ENCODE measurements at places on chromosomes 5 and 9.

GRCh38 chr9:135770203-135770535 lies 68.2 kb downstream of the KCNT1 start:
- DNase-seq: no peak

DNA sequence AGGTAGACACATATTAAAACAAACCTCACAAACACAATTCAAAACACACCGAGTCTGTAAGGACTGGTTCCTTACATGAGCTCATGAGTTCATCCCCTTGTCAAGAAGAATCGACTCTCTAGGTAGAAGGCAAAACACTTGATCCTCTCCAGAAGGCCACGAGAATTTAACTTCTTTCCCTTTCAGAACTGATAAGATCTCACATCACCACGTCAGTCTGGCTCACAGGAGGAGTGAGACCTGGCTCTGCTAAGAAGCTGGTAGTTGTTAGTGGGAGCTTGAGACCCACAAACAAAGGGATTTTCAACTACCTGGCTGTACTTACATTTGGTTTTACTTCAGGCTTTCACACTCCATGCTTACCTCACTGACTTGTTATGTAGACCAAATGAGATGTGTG lies 459.2 kb downstream of the ARHGEF28 start:
- no peak for DNase-seq

- no peak for DNase-seq
These were observed 2.3 kb downstream of the SUSD3 start for GRCh38 chr9:93060746-93061259.

- no peak for DNase-seq
These were observed 119.2 kb upstream of the CXCL14 start for GRCh38 chr5:135697959-135698345.

GRCh38 chr9:99071313-99072039 lies 33.4 kb upstream of the TGFBR1 start:
- DNase-seq: no peak

GRCh38 chr5:72252574-72253155 lies 67.4 kb downstream of the MRPS27 start:
- no peak for DNase-seq

DNA sequence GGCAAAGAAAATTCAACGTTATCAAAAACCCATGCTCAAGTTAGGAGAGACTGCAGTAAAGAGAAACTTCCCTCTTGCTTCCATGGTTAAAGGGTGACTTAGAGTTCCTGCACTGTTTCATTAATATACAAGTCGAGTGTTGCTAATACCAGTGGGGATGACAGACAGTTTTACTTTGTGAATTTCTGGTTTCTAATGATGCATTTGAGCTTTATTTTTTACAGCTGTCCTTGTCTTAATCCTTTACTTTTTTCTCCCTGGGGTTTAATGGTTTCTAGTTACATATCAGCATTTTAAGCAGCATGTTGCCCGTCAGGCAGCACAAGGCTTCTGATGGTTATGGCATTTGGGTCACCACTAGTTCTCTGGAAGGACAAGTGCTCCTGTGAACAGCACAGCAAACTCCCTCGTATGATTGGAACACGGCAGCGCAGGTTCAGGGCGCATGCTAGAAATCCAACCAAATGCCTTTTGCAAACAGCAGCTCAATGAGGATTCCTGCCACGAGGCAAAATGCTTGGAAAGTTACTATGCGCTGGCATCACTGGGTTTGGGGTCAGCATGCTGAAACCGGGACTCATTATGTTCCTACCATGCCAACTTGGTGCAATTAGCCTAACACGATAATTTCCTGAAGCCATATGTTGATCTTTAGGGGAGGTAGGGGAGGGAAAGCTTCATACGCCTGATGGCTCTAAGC lies 463.8 kb downstream of the BNC2 start:
- DNase-seq: no peak

DNA sequence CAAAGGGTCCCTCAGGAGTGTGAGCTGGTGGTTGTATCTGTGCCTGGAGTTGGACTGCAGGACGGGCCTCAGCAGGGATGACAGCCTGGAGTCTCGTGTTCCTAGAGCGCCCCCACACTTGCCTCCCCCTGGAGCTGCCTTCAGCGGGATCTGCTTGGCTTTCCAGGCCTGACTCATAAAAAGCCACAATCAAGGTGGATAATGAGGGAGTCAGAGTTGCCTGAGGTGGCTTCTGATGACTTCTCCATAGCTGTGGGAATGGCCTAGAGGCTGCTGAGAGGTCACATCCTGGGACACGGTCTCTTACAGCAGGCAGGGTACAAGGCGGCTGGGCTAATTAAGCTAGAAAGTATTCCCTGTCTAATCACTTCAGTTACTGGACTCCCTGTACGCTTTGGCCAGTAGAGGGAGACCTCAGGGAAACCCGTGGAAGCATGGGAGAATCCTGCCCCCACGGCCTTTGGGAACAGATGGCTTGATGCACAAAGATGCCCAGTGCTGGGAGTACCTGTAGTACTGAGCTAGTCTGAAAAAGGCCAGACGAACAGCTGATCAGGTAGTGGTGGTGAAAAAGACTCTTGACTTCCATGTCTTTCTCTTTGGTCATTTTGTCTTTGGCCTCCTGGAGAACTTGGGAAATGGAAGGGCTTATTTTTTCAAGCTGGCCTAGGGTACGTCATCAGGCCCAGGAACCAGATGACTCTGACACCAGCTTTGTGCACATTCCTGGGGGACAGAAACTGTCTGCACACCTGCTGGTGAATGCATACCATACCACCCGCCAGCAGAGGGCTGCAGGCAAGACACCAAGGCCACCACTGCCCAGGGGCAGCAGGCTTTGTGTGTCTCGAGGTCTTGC lies 16.1 kb upstream of the FRRS1L start:
- DNase-seq: no peak

DNA sequence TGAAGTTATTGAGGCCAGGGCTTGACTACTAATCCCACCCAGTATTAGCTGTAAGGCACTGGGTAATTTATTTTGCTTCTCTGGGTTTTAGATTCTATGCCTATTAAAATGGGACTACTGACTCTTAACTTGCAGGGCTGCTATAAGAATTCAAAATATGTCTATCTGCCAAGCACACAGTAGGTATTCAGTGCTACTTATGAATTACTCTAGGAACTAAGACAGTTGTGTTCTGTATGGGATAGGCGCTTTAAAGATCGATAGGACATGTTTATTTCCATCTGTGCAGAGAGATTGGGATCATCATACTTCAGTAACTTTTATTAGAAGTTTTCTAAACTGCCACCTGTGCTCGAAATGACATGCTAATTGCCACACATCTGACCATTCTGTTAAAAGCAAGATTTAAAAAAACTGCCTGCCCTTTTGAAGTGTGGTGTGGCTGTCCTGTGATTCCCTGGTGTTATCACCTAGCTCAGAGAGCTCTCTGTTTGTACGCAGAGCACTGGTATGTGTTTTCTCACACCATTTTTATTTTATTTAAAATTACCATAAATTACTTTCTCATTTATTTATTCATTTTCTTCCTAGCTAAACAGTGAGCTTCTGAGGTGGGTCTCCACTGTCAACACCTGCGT lies 58.7 kb downstream of the FYB1 start:
- DNase-seq: no peak

GRCh38 chr5:167557359-167557758 lies 734.1 kb upstream of the WWC1 start:
- no peak for DNase-seq

GRCh38 chr5:55176176-55176818 lies 3.3 kb upstream of the CDC20B start:
- no peak for DNase-seq

GRCh38 chr9:33440204-33440603 lies 7.2 kb downstream of the AQP3 start:
- no peak for DNase-seq

DNA sequence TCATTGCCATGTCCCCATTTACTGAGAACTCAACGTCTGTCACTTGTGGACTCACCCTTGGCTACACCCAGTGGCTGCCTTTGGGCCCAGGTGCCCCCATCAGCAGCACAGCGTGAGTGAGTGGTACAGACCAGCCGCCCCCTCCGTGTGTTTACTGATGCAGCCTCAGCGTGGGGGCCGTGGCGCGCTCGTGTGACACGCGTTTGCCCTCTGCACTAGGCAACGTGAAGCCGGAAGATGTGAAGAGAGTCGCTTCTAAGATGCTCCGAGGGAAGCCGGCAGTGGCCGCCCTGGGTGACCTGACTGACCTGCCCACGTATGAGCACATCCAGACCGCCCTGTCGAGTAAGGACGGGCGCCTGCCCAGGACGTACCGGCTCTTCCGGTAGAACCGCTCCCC lies 12.4 kb downstream of the PMPCA start:
- no peak for DNase-seq

DNA sequence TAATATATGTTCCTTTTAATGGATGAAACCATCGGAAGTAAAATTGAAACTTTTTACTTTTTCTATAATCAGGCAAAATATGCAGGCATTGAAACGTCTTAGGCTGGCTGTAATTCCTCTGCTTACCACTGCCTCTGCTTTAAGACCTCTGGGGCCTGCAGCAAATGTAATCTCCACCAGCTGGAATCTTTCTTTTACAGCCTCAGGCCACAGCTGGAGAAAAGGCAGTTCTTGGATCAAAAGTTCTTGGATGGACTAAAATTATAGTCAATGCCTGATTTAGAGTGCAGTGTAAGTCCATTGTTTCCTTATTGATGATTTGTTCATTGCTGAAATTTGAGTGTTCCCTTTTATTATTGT lies 396.7 kb downstream of the KCTD16 start:
- no peak for DNase-seq

Data from KG1 (cell line).